Activated CD4-positive, CD25-positive, alpha-beta regulatory T cell (primary cell): ENCODE measurements at places on chromosomes 12 and 14.

DNA sequence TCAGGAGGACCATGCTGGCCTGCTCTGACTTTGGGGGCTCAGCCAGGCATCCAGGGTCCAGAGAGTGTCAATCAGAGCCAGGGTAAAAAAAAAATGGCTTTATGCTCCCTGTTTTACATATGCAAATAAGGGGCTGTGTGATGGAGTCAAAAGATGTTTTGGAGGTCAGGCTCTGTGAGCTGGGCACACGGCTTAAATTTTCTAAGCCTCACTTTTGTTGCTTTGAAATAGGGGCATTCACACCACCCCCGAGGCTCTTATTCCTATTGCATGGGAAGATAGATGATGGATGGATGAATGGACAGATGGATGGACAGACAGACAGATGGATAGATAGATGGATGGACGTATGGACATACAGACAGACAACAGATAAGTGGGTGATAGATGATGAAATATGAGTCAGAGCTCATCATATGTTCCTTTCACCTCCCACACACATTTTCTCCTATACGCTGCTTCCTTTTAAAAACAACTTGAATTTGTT is 42.7 kb downstream of the RIN3 start:
- no peak for DNase-seq

DNA sequence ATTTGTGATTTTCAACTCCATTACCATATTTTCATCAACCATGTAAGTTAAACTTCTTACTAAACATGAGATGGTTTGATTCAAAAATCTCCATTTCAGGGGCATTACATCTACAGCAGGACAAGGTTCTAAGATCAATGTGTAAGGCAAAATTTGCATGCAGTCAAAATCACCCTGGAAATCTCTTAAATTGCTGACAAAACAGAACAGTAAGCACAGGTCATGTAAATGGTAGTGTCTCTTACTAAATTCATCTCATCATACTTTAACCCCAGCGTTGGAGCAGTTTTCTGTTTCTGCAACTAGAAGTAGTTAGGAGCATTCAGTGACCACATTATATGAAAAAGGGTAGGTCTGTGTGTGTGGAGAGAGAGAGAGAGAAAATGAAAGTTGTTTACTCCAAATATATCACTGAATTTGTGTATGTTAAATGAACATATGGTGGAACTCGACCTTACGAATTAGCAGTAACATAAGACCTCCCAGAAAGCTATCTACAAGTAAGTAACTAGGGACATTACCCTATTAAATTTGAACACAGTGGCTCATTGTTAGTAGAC is 227.5 kb downstream of the SSPN start:
- DNase-seq = no peak

- no peak for DNase-seq
Observed at GRCh38 chr12:24081606-24082005, 132.1 kb upstream of the SOX5 start.

- DNase-seq = no peak
Observed at GRCh38 chr12:121202407-121203355, 7.2 kb upstream of the P2RX4 start.

GRCh38 chr14:60266021-60266937 is 17.3 kb downstream of the PPM1A start:
- DNase-seq = no peak

GRCh38 chr12:27602516-27602915 is 78.5 kb downstream of the PPFIBP1 start:
- DNase-seq = no peak

DNA sequence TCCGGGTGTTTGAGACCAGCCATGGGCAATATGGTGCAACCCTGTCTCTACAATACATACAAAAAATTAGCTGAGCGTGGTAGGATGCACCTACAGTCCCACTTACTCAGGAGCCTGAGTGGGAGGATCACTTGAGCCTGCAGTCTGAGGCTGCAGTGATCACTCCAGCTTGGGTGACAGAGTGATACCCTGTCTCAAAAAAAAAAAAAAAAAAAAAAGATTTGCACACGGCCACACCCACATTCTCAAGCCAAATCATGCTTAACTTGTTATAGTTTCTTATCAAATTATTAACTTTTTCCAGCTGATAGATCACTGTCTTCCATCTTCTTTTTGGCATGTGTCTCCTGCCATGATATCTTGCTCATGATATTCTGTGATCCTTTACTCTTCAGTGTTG is 6.8 kb downstream of the DRAM1 start:
- DNase-seq = no peak

DNA sequence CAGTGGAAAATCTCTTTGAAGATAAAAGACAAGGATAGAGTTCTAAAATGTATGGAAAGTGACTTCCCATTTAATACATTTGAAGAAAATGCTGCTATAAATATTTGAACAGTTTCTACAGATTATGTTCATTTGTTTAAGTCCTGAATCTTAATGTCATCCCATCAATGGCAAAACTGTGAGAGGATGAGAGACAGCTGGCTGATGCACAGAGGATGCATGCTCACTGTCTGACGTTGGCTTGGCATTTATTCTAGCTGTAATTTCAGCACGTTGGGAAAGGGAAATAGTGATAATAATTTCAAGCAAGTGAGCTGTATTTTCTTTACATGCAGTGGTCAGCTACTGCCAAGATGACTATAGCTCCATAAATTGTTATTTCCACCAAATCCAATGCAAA is 40.5 kb downstream of the PPFIA2 start:
- no peak for DNase-seq

DNA sequence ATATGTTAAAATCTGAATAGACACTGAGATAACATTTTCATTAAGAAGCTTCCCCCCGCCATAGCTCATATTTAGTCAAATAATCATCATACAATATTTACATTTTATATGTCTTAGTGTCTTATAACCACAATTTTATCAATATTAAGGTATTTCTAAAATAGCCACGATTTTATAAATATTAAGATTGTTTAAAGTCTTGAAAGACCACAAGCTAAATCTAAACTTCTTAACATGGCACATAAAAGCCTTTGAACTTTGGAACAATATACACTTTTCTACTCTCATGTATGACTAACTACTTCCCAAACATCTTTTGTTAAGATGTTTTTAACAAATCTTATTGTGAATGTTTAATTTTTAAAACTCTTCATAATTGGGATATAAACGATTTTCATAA is 6.5 kb downstream of the USP44 start:
- no peak for DNase-seq

- no peak for DNase-seq
Observed at GRCh38 chr14:99668307-99669295, 15.5 kb upstream of the CYP46A1 start.

- DNase-seq = no peak
Observed at GRCh38 chr12:65524666-65525065, 246.2 kb downstream of the MSRB3 start.

GRCh38 chr12:11916771-11917170 is 154.0 kb upstream of the BCL2L14 start:
- no peak for DNase-seq

- no peak for DNase-seq
Observed at GRCh38 chr12:51020448-51021182, 5.6 kb downstream of the SLC11A2 start.

GRCh38 chr12:9041321-9041720 is 52.0 kb downstream of the KLRG1 start:
- DNase-seq = no peak

- no peak for DNase-seq
Observed at GRCh38 chr14:105538481-105539049, 12.2 kb downstream of the TMEM121 start.

DNA sequence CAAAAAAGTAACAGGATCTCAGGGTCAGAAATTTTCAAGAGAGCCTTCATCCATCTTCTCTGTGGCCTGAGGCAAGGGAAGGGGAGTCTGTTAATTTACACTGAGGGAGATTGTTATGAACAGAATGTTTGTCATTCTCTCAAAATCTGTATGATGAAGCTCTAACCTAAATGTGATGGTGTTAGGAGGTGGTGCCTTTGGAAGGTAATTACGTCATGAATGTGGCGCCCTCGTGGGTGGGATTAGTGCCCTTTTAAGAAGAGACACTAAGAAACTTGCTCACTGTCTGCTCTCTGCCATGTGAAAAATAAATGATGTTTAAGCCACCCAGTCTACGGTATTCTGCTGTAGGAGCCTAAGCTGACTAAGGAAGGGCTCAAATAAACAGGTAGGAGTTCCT is 521.6 kb downstream of the SNAPC1 start:
- no peak for DNase-seq

GRCh38 chr14:103230658-103231334 is 103.2 kb upstream of the EIF5 start:
- no peak for DNase-seq

DNA sequence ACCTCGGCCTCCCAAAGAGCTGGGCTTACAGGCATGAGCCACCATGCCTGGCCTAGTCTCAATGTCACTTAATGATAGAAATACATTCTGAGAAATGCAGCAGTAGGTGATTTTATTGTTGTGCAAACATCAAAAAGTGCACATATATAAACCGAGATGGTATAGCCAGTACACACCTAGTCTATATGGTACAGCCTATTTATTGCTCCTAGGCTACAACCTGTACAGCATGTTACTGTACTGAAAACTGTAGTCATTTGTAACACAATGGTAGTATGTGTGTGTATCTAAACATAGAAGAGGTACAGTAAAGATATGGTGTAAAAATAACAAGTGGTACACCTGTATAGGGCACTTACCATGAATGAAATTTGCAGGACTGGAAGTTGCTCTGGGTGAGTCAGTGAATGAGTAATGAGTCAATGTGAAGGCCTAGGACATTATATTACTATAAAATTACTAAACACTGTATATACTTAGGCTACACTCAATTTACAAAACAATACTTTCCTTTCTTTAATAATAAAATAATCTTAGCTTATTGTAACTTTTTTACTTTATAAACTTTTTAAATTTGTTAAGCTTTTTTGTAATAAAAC is 166.7 kb upstream of the SYT1 start:
- no peak for DNase-seq
